ENCODE measurements at places on chromosomes 7 and 10.

- DNase-seq, result no peak
Measured at GRCh38 chr7:117190746-117191435, 132.0 kb downstream of the WNT2 start.

GRCh38 chr10:131743190-131744151, 157.3 kb upstream of the PPP2R2D start:
- peak; percentile 57 for DNase-seq

DNA sequence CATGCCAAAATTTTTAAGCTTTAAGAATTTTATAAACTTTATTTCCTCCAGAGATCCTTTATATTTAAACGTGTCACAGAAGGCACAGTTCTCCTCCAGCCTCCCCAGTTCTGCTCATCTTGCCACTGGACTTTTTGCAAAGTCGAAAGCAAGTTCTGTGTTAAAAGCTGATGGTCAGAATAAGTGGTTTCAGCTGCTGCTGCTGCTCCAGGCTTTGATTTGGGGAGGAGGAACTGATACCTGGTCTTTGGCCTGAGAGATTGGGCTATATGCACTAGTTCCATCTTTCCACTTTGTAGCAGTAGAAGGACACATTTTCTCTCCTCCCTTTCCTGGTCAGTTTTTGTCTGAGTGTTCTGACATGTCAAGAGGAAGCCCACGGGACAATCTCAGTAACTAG, 435.9 kb upstream of the PHF14 start:
- DNase-seq, result no peak

DNA sequence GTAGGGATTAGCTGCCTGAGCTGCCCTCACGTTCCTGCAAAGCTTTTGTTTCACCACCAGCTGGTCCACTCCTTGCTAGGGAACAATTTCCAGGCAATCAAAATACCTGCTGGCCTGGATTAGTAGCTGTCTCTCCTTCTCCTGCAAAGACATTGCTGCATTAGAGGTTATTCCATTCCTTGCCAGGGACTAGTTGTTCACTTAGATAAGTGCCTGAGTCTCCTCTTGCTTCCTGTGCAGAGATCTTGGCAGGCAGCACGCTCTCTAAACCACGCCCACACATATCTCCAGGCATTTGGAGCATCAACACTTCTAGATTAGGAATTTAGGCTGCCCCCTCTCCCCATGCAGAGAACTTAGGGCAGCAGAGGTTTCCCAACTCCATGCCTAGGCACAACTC, 150.4 kb upstream of the SMIM30 start:
- DNase-seq, result no peak

GRCh38 chr7:16669581-16669980, 23.6 kb downstream of the BZW2 start:
- DNase-seq, result no peak

DNA sequence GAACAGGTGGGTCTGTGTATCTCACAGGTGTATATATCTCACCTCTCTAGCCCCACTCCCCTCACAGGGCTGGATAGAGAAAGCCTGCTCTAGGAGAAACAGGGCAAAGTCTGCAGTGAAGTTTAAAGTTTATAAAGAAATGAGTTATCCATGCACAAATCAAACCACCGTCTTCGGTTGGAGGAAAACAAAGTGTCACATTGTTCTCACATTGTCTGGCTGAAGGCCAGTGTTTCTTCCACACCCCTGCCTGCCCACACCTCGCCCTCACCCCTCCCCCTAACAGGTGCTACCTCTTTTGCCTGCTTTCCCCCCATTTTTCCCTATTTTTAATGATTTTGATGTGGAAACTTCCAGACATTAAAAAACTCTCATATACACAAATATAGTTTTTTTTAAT, 25.8 kb downstream of the AQP1 start:
- no peak for DNase-seq

- DNase-seq, result no peak
Measured at GRCh38 chr10:108787932-108788331, 1135.4 kb downstream of the XPNPEP1 start.

DNA sequence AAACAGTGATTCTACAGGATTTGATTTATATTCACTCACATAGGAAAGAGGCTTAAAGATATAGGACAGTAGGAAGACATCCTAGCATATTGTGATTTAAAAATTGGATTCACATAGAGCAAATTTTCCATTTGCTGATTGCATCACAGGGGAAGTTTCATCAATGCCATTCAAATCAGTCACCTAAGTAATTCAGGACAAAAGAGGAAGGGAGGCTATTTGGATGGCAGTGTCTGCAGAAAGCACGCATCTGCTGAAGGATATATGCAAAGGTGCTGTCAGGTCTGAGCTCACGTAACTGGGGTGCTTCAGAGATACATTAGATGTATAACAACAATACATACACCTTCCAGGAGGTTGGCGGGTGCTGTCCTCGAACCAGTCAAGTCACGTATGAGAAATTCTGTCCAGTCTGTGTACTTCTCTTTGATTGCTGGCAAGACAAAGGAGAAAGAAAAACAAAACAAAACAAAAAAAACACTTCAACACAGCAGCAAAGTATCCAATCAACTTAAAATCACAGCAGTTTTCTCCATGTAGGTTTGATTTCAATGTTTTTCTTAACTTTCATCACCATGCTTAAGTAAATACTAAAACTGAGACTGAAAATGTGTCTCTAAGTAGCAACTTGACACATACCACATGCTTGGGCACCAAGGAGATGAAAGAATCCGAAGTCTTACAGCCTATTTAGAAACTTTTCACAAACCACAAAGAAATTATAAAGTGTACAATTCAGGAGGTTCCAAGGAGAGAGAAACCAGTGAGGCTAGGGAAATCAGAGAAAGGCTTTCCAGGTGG, 125.1 kb downstream of the SFMBT2 start:
- no peak for DNase-seq

Measured in GM23338 (cell line).